ENCODE measurements at places on chromosomes 1 and 21. TPM values are rescaled to one million over a fixed set of nuclear protein-coding genes. Genes with fewer than 3 reads are reported as not detected.

Gene LRRC38
- total RNA-seq = 14.0 TPM

Gene SWT1
- total RNA-seq = 14.2 TPM

Gene HFM1
- total RNA-seq = 3.9 TPM

Gene FCN3
- total RNA-seq = 0.82 TPM

Gene EDN2
- 5.1 TPM for total RNA-seq

Gene LDLRAP1
- total RNA-seq = 10.8 TPM

Gene ZNF672
- 33.4 TPM for total RNA-seq

Gene RBM11
- total RNA-seq = not detected

Gene SLC25A44
- 9.4 TPM for total RNA-seq

Gene GBP4
- 4.1 TPM for total RNA-seq

Gene NBPF20
- total RNA-seq = 11.1 TPM

Gene ACP6
- total RNA-seq = 4.8 TPM

Gene SPRR1B
- total RNA-seq = 1.3 TPM

Gene TRIM45
- 11.6 TPM for total RNA-seq

Gene VSIG8
- total RNA-seq = not detected

Gene AMY2A
- not detected for total RNA-seq

Gene SPRR2D
- not detected for total RNA-seq

Gene ESRRG
- 43.2 TPM for total RNA-seq

Gene TNFRSF1B
- 10.7 TPM for total RNA-seq

Gene RHOU
- 19.2 TPM for total RNA-seq

Gene ASCL5
- total RNA-seq = not detected

Gene PAFAH2
- 20.2 TPM for total RNA-seq

Gene A3GALT2
- not detected for total RNA-seq

Gene ITLN2
- total RNA-seq = not detected

Gene OR2L8
- not detected for total RNA-seq

Gene ANGPTL3
- not detected for total RNA-seq

Gene ZNF496
- total RNA-seq = 32.1 TPM

Gene MDM4
- 75.3 TPM for total RNA-seq

Gene PCNX2
- 15.8 TPM for total RNA-seq

Gene NHLH1
- total RNA-seq = not detected

Gene BATF3
- 3.0 TPM for total RNA-seq

Gene S100A2
- 46.5 TPM for total RNA-seq

Gene RBM34
- total RNA-seq = 41.7 TPM

Gene TMOD4
- total RNA-seq = 28.3 TPM

Gene NR1I3
- total RNA-seq = not detected

Gene AGMAT
- 2.2 TPM for total RNA-seq

Gene AIM2
- not detected for total RNA-seq

Gene TCHHL1
- total RNA-seq = not detected

Gene KRTAP19-3
- not detected for total RNA-seq

Gene TTC13
- 34.7 TPM for total RNA-seq

Gene SH2D5
- total RNA-seq = not detected

Gene THEMIS2
- total RNA-seq = 8.0 TPM

Gene SPRR1A
- not detected for total RNA-seq

Gene LORICRIN
- not detected for total RNA-seq

Gene ZNF683
- total RNA-seq = not detected

Gene GRHL3
- 26.8 TPM for total RNA-seq

Gene MROH7
- 4.2 TPM for total RNA-seq
